Stimulated activated CD8-positive, alpha-beta memory T cell treated with anti-CD3 and anti-CD28 coated beads, Interleukin-7, amount 100 ng/mL, for 1 hour (primary cell): ENCODE measurements at places on chromosomes 2 and 18.

DNA sequence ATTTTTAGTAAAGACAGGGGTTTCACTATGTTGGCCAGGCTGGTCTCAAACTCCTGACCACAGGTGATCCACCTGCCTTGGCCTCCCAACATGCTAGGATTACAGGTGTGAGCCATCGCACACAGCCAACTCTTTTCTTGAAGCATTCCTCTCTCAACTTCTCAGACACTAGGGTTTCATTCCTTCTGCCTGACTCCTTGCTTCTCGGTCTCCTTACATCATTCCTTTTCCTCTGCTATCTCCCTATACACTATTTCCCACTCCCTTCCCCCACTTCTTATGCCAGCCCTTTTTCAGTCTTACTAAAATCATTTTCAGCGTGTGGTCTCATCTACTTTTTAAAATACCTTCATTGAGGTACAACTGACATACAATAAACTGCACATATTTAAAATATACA lies 6.1 kb downstream of the SOS1 start:
- no peak for DNase-seq

DNA sequence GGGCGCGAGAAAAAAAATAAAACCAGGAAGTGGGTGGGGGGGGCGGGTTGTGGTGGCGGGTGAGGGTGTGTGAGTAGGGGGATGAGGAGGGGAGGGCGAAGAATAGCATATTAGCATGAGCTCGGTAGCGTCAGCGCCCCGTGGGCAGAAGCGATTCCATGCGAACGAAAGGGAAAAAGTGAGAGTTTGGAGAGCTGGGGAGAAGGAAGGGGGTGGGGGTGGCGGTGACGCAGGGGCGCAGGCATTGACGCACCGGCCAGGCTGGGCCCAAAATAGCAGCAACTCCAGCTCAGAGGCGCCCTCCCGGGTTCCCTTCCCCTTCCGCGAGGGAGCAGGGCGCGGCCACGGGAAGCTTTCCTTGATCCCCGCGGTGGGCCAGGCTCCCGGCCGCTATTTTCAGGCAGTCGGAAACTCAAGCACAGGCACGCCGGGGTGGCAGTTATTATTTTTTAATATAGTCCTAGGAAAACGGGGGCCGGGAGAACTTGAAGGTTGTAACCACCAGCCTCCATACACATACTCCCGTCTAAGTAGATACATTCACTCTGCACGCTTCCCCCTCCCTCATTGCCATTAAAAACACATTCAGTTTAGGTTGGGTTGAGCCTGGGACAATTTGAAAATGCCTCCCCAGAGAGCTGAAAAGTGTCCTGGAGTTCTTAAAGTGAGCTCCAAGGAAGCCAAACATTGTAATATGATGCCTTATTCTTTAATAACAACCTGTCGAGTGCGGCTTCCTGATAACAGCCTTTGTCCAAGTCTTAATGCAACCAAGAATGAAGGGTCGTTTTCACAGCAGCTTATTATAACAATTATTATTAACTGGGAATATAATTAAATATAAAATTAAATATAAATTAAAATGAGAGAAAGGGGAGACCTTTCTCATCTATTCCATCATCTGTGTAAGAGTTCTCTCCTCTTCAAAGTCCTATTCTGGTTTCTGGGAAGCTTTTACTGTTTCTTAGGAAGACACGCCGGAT lies 2.3 kb upstream of the NR4A2 start:
- peak; percentile 65 for DNase-seq

- no peak for DNase-seq
These were observed 30.0 kb upstream of the IL18RAP start for GRCh38 chr2:102392942-102393341.

- no peak for DNase-seq
These were observed 24.8 kb downstream of the KCNK3 start for GRCh38 chr2:26717362-26717761.

DNA sequence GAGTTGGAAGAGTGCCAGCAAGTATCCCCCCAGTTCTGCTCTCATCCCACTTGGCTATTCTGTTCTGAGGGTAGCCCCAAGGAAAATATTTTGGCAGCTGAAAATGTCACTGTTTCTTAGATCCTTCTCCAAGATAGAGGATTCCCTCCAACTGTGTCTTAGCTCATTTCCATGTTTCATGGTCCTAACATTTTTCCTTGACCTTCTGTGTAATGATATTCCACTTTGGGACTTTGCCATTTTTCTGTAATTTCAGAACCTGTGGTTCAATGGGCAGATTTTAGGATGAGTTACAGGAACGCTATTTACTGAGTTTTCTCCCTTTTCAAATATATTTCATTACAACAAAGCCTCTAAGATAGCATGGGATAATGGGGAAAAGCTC lies 34.7 kb downstream of the NHEJ1 start:
- DNase-seq = no peak

DNA sequence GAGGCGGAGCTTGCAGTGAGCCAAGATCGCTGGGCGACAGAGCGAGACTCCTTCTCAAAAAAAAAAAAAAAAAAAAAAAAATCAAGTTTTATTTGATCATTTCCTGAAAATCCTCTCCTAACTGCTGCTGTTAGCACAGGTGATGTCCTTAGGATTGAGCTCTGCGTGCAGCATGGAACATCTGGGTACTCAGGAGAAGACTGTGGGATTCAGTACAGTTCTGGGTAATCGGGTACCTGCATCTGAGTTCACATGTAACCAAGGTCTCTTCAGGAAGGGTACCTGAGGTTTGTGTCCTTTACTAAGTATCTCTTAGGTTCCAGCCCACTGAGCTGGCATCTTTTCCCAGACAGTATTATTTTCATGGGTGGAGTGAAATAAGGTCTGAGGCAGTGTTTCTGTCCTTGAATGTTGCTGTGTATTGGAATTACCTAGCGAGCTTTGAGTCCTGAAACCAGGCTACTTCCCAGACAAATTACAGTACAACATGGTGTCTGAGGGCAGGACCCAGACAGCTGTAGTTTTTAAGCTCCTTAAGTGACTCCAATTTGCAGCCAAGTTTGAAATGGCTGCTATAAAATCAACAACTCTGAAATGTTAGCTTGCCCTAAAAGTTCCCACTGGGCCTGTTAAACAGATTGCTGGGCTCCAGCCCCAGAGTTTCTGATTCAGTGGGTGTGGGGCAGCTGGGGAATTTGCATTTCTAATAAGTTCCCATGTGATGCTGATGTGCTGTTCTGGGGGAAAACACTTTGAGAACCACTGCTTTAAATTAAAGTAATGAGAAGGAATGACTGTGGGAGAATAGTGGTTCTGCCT lies 120.5 kb downstream of the PMAIP1 start:
- no peak for DNase-seq

DNA sequence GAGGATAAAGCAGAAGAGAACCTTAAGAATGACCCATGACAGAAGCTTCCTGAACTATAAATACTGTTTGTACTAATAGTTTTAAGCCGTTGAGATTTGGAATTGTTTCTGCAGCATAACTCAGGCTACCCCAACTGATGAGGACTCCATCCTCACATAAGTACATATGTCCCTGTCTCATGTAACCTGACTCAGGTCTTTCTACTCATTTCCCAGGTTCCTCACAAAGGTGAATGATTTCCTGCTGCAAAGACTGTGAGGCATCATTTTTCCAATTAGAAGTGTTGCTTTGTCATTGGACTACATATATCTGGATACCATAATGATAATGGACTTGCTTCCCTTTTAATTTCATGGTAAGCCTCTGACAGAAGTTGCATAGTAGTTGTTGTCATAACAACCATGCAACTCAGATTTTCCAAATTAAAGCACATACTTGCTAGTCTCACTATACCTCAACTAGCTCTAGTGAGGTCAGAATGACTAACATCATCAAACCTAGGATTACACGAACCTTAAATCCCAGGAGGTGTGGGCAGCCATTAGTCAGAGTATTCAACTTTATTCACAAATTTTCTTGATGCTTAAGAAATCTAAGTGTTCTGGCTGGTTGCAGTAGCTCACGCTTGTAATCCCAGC lies 38.0 kb upstream of the NEDD4L start:
- no peak for DNase-seq

DNA sequence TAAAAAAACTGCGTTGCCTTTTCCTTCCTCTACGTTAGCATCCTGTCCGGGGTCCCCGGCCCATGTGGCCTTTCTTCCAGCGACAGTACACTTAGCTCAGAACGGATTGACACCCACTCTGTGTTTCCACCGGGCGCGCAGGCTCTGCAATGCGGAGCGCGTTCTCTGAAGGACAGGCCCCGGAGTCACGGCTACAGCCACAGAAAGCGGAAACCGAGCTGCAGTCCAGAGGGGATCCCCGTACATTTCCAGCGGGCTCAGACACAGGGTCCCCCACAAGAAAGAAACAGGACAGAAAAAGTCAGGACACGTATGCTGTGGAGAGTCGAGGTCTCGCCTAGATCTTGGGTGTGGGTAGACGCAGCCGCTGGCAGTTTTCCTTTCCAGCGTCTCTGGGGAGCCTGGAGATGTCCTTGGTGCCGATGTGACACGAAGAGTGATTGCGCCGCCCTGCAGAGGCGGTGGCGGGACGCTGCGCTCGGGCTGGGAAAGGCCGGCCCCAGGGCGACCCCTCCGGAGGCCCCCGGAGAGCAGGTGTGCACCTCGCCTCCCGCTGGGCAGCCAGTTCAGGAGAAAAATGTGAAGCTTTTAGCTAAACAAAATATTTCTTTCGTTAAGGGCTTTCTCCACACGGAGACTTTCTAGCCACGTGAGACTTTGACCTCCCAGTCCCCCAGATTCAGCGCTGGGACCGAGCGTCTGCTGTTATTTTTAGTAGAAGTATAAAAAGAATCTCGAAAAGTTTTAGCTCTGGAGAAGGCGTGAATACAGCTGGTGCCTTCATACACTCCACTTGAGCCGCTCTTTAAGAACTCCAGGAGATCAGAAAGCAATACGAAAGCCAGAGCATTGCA lies 1.3 kb upstream of the ACKR3 start:
- no peak for DNase-seq

GRCh38 chr18:79537758-79538157 lies 141.8 kb upstream of the CTDP1 start:
- no peak for DNase-seq

- no peak for DNase-seq
These were observed 39.1 kb downstream of the MRPL35 start for GRCh38 chr2:86238354-86238753.

- no peak for DNase-seq
These were observed 16.6 kb downstream of the SEC11C start for GRCh38 chr18:59156316-59156715.

DNA sequence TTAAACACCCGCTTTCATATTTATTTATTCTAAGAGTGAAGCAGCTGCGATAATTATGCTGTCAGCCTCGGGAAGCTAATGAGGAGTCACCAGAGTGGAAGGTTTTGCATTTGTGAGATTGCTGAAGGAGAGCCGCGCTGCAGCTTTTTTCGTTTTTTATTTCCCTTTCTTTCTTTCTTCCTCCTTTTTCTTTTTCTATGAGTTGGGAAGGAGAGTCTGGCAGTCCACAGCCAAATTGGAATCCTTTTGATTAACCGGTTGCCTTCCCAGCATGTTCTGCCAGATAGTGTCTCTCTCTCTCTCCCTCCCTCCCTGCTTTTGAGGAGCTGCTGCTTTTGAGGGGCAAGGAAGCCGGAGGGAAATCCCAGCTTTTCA lies 82.1 kb downstream of the CDK15 start:
- no peak for DNase-seq

DNA sequence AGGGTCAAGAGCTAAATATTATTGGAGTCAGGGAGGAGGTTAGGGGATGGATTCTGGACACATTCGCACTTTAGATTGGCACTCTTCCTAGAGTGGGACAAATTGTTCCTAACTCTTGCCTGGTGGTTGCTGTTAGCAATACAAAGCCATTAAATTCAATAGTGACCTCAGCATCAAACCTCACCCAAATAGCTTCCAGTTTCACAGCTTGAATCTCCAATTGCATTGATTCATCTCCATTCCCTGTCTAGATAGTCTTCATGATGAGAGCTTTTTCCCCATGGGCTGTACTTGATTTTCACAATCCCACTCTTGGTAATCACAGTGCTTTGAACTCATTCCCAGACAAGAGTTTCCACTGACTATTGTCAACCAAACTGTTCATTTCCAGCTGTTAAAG lies 585.9 kb upstream of the SYT4 start:
- no peak for DNase-seq

GRCh38 chr18:59249199-59249774 lies 24.0 kb downstream of the RAX start:
- no peak for DNase-seq

- no peak for DNase-seq
These were observed 684 bp upstream of the ZCCHC2 start for GRCh38 chr18:62522178-62522503.

GRCh38 chr2:71067567-71068217 lies 756 bp upstream of the NAGK start:
- no peak for DNase-seq

DNA sequence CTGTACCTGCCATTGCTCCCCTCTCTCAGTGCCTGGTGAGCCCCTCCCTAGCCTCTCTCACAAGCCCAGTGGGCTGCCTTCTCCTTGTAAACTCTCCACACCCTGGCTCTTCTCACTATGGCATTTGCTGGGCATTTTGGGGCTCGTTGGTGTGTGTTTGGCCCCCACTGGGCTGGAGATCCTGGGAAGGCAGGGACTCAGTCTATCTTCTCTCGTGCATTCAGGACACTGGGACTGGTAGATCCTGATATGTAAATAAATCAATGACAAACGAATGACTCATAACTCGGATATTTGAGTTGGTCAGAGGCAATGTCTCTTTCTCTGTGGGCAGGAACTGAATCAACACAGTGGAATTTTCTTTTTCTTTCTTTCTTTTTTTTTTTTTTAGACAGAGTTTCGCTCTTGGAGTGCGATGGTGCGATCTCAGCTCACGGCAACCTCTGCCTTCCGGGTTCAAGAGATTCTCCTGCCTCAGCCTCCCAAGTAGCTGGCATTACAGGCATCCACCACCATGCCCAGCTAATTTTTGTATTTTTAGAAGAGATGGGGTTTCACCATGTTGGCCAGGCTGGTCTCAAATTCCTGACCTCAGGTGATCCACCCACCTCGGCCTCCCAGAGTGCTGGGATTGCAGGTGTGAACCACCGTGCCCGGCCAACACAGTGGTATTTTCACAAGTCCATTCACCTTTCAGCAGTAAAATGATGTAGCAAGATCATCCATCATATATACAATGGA lies 144.6 kb upstream of the SPRED2 start:
- no peak for DNase-seq

- no peak for DNase-seq
These were observed 347.7 kb downstream of the LPIN1 start for GRCh38 chr2:12094134-12094533.

GRCh38 chr18:42936289-42936688 lies 179.2 kb downstream of the RIT2 start:
- no peak for DNase-seq

DNA sequence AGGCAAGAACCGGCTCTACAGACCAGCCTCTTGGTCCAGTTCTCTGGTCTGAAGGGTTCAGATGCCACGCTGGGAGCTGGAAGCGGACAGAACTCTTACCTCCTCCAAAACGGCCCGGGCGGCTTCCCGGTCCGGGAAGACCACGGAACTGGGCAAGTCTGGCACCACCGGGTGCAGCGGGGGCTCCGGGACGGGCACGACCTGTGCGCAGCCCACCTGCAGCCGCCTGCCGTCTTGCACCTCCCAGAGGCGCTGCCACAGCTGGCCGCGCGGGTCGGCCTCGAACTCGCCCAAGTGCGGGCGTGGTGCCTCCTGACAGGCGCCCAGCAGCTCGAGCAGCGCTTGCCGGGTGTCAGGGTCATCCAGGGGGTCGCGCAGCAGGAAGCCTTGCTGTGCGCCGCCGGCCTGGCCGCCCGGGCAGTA lies 773 bp downstream of the CMPK2 start:
- DNase-seq = no peak

GRCh38 chr2:26144953-26145680 lies 27.8 kb upstream of the GAREM2 start:
- peak; percentile 13 for DNase-seq
